ENCODE measurements at places on chromosomes 4 and X.

GRCh38 chr4:101279377-101279871, 67.9 kb downstream of the PPP3CA start:
- DNase-seq: no peak

- no peak for DNase-seq
Measured at GRCh38 chr4:101885574-101885973, 95.0 kb downstream of the BANK1 start.

- no peak for DNase-seq
Measured at GRCh38 chr4:33543941-33544450, 2700.3 kb downstream of the ARAP2 start.

DNA sequence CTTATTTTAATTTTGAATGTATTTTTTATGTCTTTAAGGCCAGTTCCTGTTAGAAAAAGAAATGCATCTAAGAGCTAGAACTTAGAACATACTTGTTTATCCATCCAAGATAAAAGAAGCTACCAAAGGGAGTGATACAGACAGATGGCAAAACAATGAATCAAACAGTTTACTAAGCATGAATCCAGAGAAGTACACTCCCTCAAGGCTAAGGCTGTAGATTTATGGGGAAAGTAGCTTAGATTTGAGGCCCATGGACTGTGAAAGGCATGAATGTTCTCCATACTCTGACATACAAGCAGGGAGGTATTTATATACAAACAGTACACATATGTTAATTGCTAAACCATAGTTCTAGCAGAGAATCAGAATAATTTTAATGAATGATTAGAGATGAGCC, 255.3 kb upstream of the NRK start:
- DNase-seq: no peak

- DNase-seq: no peak
Measured at GRCh38 chrX:153945956-153946943, 1.8 kb upstream of the RENBP start.

DNA sequence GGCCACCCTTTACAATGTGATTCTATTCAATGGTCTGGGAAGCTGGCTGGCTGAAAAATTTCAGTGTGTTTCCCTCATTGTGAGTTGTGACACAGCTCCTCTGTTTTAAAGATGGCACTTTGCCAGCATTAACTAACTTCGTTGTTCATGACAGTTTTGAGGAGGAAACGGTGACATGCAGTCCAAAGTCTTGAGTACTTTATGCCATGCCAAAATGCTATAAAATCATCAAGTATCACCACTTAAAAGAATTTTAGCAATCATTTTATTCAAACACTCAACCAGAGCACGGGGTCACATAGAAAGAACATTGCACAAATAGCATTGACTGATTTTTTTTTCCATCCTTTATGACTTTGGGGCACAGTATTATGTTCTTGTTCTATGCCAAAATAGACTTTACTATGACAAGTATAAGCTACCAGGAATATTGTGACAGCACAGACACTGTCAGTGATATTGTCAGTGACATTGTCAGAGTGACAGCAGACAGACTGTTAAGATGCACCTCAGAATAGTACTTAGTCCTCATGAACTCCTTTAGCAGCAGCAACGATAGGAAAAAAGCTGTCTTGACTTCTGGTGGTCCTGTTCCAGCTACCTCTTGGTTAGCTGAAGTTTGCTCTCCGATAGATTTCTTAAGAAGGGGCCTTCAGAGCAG, 46.7 kb downstream of the CXCL13 start:
- no peak for DNase-seq

DNA sequence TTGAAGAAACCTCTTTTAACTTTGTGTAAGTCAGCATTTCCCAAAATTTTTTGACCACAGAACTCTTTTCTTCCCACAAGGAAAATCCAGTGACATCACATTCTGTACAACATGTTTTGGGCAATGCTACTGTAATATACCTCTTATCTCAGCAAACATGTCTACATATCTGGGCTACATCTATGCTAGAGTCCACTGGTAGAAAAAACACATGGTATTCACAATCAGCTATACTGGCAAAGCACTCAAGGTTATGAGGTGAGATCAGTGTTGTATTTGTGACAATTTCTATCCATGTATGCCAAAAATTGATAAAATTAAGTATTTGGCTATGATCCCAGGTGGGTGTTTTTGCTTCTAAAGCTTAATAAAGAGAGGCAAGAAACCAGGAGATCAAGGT, 98.0 kb downstream of the ATP11C start:
- DNase-seq: no peak

GRCh38 chr4:69096810-69097209, 536 bp downstream of the UGT2B7 start:
- DNase-seq: no peak

DNA sequence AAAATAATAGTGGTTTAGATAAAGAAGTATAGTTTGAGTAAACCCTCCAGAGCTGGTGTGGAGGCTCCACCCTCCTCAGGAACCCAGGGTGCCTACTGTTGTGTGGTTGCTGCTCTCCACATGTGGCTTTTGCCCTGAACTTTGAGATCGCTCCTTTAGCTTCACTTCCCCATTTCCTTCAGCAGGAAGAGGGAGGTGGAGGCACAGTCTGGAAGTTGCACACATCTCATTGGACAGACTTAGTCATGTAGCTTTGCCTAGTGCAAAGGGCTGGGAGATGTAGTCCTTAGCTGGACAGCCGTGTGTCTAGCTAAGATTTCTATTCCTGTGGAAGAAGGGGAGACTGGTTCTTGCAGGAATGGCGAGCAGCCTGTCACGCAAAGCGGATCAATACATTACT, 37.9 kb downstream of the RGS12 start:
- DNase-seq: no peak

DNA sequence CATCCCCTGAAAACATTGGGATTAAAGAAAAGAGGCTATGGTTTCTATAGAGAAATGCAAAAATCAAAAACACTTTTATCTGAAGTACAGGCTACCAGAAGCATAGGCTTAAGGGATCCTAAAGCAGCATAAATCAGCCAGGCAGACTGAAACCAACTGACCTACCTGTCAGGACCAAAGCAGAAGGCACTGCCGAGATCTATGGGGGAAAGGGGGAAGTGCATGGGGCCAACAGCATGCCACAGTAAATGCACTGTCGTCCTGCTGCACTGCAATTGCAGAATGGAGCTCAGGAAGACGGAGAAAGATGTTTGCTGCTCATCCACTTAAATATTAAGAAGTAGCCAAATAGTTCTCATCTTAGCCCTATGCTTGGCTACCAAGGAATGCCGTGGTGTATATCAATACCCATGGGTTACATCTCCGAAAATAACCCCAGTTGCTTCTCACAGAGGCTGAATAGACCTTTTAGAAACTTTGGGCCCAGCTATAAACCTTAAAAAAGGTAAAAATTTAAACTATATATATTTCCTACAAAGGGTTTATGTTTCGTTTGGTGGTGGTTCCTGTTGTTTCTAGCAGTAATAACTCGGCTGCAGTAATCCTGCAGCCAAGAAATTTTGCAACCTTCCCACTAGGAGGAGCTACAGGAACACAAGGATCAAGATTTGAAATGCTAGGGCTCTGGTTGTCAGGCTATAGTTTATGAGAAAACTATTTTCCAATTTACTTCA, 312.2 kb upstream of the DIAPH2 start:
- no peak for DNase-seq

GRCh38 chr4:102105983-102106382, 239.3 kb downstream of the SLC39A8 start:
- no peak for DNase-seq

DNA sequence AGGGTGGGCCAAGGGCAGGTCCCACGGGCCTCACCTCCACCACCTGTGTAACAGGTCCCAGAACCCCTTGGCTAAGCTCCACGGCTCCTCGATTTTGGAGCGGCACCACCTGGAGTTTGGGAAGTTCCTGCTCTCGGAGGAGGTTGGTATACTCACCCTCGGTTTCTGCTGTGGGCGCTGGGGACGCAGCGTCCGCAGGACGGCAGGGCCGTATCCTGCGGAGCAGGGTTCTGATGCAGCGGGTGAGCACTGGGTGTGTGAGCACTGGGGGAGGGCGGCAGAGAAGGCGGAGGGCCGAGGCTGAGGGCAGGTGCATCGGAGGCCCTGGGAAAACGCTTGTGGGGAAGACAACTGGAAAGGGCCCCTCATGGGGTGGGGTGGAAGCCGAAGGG, 11.0 kb downstream of the ATP5ME start:
- DNase-seq: no peak

GRCh38 chr4:181258569-181258968, 984.6 kb upstream of the TENM3 start:
- DNase-seq: no peak

GRCh38 chr4:167020410-167020809, 213.9 kb downstream of the SPOCK3 start:
- DNase-seq: no peak

GRCh38 chr4:133866328-133866699, 335.3 kb downstream of the PABPC4L start:
- DNase-seq: no peak

- DNase-seq: no peak
Measured at GRCh38 chrX:9149501-9150245, 115.7 kb upstream of the FAM9B start.

DNA sequence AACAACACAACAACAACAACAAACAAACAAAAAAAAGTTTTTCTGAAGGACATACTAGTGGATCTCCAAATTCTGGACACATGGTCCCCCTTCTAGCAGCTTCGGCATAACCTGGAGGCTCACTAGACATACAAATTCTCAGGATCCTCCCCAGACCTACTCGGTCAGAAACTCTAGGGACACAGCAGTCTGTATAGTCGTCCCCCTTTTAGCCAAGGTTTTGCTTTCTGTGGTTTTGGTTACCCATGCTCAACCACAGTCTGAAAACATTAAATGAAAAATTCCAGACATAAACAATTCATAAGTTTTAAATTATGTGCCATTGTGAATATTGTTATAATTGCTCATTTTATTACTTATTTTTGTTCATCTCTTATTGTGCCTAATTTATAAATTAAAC, 45.2 kb upstream of the SHISA3 start:
- DNase-seq: no peak

- no peak for DNase-seq
Measured at GRCh38 chrX:154472685-154473632, 6.1 kb downstream of the LAGE3 start.

DNA sequence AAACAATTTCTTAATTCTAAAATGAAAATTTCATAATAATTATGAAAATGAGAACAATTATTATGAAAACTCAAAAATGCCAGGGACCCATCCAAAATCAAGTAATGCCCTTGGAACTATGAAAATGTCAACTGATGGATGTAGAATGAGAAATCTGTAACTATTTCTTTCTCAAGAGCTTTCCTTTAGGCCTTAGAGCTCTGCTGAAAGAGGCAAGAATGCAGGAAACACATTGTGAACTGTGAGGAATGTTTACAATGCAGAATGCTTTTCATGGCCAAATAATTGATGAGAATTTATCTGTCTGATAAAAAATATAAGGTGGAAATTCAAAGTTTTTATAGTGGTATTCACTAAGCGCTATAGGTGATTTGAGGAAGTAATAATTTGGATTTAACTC, 207.1 kb upstream of the PCDH18 start:
- DNase-seq: no peak

DNA sequence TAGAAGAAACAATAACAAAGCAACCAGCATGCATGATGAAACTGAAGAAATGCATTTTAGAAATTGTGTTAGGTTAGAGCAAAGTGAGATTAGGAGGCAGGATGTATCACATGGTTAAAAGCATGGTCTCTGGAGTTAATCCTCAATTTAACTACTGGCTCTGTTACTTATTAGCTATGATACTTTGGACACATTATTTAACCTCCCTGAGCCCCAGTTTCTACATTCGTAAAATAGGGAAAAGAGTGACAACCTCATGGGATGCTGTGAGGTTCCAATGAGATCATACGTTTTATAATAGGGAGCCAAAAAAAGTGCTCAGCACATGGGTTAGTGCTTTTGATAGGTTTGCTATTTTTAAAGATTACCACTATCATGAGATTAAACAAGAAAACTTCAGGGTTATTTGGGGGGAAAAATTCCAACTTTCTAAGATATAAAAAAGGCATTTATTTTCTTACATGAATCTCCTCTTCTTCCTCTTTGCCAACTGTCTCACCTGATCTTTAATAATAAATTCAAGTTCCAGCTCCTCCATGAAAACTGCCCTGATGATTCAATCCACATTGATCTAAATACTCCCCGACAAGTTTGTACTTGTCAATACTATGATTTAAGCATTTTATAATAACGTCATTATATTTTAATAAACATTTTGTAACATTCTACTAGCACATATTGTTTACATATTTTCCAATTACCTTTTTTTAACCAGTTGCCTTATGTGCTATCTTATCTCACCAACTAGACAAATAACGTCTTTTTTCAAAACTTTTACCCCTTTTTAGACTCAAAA, 4.6 kb downstream of the SEC31A start:
- no peak for DNase-seq

DNA sequence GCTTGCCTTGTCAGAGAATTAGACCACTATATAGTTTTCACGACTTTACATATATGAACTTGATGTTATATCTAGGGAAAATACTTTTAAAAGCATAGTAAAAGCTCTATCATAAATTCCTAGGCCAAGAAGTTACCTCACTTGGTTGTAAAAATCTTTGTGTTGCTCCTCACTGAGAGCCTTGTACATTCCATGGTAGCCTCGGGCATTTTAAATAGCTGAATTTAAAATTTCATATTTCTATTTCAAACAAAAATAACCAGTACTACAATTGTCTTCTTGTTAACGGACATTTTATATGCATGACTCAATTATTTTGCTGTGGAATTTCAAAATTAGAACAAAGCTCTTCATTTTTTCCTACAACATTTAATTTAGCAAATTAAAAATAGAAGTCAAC, 107.6 kb downstream of the MID1 start:
- no peak for DNase-seq

DNA sequence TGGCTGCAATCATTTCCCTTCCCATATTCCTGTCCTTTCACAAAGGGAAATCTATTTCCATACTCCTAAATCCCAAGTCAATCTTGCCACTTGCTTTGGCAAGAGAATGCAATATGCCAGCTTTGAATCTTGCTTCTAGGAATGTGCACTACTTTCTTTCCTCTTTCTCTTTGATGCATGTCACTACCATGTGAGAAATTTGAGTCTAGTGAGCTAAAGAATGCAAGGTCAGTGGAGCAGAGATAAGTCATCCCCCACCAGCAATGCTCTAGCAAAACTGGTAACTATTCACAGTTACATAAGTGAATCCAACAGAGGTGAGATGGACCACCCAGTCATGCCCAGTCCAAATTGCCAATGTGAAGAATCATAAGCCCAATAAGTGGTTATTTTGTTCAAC, 910.4 kb downstream of the RAB28 start:
- no peak for DNase-seq

Measured in activated CD4-positive, alpha-beta T cell treated with anti-CD3 and anti-CD28 coated beads for 24 hours (primary cell).